ENCODE measurements at places on chromosomes 12 and 14.

DNA sequence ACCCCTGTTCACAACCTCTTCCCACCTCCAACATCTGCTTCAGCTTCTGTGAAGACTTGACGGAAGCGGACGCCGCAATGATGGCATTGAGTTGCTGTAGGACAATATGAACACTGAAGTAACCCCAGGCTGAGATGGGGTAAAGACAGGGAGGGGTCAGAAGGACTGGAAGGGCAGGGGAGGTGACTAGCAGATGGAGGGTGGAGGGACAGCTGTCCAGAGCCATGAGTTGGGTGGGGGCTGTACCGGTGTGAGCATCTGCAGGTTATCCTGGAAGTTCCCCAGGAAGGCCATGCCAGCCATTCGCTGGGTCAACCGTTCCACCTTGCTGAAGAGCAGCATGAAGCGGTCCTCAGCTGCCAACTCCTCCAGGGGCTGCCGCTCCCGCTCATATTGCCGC, 26.1 kb downstream of the PRPF40B start:
- peak; percentile 44 for DNase-seq

DNA sequence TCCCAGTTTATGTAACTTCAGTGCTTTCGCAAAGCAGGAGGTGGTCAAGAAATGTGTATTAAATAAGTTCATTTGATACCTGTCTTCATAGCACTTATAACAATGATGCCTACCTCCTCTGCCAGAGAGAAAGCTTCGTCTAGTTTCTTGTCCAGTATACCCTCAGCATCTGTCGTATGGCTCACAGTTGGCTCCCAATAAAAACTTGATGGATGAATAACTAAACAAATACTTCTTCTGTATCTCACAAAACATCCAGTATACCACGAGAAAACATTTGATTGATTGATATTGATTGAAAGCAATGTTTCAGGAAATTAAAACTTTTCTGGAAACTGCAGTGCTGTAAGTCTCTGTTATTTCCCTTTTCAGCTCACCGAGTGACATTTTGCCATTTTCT, 26.9 kb upstream of the PTGDR start:
- no peak for DNase-seq

DNA sequence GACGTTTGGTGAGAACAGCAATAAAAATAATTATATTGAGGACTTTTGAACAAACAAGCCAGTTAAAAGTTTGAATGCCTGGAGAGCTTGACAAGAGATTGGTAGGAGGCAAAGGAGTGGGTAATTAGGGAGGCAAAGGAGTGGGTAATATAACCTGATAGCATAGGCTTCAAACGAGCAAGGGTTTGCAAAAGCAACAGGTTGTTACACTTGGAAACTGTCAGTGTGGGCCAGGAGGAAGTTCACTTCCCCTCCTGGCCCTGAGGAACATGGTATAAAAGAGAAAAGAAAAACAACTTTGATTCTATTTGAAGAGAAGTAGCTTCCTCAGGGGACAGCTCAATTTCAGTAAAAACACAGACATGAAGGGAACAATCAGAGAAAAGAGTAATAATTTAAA, 121.7 kb downstream of the CCER1 start:
- no peak for DNase-seq

DNA sequence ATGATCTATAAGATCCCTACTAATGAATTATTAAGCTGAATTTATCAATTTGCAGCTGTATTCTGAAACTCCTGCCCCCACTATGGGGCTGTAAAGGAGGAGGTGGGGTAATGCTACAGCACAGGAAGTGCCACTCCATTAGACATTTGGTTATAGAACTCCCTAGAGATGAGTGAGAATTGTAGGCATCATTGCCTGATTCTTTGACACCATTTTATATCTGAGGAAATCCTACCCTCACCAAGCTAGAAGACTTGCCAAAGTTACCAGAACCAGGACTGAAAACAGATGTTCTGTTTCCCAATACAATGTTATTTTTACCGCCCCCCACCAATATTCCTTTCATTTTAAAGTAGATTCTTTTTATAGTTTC, 182.4 kb downstream of the EGLN3 start:
- no peak for DNase-seq

GRCh38 chr12:30420561-30420960, 275.1 kb downstream of the IPO8 start:
- DNase-seq: no peak

GRCh38 chr14:100051103-100051502, 14.1 kb upstream of the EVL start:
- DNase-seq: no peak

DNA sequence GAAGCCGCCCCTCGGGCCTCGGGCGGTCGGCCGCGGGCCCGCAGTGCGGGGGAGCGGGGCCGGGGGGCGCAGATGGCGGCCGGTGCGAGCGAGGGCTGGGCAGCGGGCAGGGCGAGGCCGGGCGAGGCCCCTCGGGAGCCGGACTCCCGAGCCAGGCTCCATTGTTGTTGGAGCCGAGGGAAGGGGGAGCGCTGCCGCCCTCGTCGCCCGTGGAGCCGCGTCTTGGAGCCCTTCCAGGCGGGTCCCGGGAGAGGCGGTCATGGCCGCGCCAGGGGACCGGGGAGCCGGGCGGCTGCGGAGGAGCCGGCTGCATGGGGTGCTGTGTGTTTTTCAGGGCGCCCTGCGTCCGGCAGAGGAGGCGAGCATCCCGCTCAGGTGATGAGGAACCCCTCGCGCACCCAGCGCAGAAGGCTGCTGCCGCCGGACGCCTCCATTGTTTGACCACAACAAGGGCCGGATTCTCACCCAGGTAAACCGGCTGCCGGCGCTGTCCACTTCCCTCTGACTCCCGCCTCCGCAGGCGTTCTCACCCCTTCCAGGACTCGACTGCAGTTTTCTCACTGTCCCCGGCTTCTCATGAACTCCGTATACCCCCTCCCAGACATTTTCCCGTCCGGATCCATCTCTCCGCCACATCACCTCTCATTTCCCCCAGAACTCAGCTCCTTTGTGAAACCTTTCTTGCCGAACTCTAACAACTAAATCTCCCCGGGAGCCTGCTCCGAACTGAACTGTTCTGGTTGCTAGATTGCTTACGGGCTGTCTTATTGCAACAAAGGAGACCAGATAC, 732 bp downstream of the ZNF664 start:
- peak; percentile 61 for DNase-seq

GRCh38 chr14:68688872-68689371, 103.9 kb downstream of the ZFP36L1 start:
- DNase-seq: no peak

DNA sequence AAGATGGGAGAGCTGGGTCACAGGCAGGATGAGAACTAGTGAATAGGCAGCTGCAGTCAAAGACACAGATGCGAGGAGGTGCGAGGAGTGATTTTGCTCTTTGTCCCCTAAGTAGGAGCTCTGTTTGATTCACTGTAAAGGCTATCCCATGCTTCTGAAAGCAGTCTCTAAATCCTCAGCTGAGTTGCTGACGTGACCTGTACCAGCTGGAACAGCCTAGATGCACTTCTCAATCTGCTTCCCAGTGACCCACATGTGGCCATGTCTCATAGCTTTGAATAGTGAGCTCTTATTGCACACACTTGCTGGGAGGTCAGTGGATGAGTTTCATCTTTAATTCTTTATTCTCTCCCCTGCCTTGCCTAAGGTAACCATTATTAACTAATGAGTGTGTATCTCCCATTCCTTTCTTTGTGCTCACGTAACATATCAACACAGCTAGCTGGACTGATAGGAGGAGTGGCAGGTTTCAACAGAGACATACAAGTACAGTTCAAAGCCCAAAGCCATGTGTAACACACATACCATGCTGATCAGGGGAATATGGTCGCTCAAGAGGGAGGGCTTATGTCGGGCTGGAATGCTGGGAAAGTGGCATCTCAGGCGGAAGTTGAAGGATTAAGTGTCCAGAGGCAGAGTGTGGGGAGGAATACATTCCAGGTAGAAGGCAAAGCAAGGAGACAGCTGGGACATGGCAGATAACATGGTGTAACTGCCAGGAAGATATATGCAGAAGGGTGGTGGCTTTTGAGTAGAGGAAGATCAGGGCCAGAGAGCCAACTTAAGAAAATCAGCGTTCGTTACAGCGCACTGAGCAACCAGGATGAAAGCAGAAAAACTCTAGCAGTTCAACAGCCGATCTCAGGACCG, 15.4 kb upstream of the YY1 start:
- DNase-seq: no peak

DNA sequence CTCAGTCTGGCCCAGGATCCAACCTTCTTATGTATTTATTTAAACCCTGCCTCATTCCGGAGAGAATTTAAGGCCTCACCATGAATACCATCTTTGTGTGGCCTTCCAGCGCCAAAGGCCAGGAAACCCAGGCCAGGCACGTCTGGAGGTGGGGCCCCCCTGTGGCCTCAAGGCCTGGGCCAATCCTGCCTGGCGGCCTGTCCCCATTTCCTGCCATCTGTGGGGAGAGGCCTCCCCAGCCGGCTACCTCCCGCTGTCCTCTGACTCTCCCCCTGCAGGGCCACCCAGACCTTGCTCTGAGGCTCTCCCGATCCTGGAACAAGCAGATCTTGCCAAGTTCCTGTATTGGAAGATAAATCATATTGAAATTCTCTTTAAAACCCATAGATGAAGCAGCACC, 37.4 kb upstream of the MEG3 start:
- DNase-seq: peak; percentile 31

- no peak for DNase-seq
These were observed 264.4 kb downstream of the FOXG1 start for GRCh38 chr14:29030970-29031369.

DNA sequence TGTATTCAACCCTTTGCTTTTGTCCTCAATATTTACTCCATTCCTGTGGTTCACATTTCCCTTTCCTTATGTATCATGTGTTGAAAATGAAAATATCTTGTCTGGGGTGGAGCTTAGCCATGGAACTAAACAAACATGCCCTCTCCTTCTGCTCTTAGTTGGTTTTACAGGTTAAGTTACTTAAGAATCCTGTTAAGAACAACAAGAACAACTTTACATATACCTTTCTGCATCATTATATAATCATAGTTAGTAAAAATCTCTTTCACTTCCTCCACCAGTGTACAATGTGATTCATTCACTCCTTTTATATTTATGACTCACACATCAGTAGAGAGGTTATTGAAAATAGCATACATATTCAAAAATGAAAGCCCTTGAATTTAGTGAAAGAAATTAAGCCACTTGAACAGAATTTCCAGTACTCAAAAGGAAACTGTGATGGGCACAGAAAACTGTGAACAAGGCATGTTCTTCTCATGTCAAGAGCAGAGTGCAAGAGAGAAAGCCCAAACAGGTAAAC, 307.7 kb downstream of the CCDC91 start:
- DNase-seq: no peak

DNA sequence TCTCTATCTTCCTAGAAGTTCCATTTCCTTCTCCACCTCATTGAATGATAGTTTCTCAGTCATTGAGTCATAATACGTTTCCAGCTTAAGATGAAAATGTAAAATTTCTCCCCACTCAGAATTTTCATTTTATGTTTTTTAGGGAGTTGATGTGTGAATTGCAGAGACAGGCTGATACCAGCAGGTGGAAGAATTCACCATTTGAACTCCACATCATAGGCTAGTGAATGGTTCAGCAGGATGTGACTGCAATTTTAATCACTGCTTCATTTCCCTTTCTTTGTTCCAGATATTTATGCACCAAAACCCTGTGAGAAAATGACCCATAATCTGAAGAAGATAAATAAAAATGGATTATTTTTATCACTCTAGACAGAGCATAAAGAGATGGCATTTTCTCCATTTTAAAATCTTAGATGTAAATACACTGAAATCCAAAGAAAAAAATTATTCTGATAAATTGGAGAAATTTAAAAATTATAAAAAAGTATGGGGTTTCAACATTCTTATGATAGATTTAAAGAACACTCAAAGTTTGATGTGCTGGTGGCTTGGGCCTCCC, 10.6 kb upstream of the PYGL start:
- DNase-seq: no peak

GRCh38 chr12:14589169-14590004, 21.7 kb upstream of the PLBD1 start:
- DNase-seq: peak; percentile 53

DNA sequence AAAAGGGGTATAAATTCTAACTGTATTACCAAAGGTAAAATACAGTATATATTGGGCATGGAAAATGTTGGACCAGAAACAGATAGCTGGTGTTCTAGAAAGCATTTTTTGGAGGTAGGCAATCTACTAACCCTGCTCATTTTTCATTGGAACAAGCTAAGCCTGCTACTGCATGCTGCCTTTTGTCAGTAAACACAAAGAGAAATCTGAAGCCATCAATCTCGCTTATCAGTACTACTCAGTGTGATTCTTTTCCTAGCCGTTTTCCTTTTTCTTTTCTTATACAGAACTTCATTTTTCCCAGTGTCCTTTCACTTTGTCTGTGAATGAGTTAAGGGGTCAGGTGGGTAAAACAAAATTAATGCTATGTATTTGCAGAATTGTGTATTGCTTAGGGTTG, 312.3 kb downstream of the NPAS3 start:
- DNase-seq: no peak

DNA sequence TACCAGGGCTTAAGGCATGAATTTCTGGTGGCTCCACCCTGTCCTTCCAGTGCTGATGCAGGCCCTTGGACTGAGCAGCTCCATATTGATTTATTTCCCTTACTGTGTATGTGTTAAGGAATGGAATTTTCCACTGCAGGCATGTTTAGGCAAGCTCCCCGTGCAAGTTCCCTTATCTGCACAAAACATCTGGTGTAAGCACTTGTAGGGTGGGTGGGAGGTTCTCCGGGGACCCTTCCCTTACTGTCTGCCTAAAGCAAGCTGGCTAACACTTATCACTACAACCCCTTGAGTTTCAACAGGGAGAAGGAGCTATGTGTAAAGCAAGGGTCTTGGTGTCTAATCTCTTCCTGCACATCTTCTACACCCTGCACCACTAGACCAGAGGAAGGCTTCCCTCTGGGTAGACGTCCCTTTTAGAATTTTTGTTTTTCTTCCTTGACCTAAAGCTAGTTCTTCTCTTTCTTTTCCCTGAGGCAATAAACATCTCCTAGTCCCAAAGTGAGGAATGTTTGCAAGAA, 22.0 kb upstream of the DRAM1 start:
- DNase-seq: no peak

DNA sequence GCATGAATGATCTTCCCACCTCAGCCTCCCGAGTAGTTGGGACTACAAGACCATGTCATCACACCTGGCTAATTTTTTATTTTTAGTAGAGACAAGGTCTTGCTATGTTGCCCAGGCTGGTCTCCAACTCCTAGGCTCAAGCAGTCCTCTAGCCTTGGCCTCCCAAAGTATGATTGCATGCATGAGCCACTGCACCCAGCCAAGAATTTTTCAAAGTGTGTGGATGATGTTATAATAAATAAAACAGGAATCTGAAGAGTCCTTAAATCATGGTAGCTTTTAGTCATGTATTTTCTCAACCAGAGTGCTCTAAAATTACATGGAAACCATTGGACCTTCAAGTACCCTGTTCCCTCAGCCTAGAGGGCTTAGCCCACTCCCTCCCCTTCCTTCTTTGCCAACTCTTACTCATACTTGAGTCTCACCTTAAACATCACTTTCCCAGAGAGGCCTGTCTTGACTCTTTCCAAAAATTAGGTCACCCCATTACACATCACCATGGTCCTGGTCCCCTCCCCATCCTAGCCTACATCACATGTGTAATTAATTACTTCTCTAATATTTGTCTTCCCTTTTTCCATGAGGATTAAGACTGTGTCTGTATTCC, 52.2 kb upstream of the BICDL1 start:
- DNase-seq: no peak

Measured in pancreas (tissue), 10 donors.